ENCODE measurements at places on chromosomes 5 and 9.
A peak's percentile ranks its signal among the peaks of the same experiment; 100 is the strongest.

- DNase-seq = no peak
Measured at GRCh38 chr5:71872311-71872864, 153.3 kb downstream of the CARTPT start.

- DNase-seq = no peak
Measured at GRCh38 chr9:12627096-12627495, 66.1 kb upstream of the TYRP1 start.

DNA sequence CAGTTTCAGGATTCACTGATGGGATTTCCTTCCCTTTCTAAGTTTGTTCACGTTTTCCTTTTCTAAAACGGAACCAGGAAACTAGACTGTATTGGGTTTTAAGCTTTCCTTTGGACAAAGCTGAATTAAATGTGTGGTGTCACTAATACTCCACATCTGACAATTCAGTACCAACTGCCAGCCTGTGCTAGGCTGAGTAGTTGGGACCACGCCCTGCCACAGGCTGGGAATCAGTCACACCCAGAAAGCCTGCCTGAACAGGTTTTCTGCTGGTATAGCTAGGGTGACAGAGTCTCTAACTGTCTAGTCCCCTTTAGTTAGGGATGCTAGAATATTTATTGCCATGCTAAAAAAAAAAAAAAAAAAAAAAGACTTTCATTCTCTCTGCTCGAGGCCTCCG, 15.6 kb downstream of the SPACA9 start:
- DNase-seq = no peak

DNA sequence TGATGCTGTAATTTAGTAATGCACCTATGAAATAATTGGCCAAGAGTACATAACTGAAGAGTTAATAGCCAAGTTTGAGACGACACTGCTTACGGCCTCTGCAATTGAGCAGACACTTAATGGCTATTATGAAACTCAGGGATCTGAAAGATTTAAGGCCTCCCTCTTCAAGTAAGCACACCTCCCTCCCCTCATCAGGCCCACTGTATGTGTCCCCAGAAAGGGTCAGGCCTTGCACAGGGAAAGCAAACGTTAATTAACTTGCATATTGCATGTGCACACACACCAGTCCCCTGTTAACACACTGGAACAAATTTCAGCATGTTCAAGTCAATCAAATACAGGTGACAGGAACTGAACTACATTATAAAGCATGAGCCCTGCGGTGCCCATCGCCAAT, 163.6 kb downstream of the SPOCK1 start:
- DNase-seq = no peak

- no peak for DNase-seq
Measured at GRCh38 chr5:168315416-168316138, 24.1 kb downstream of the WWC1 start.

DNA sequence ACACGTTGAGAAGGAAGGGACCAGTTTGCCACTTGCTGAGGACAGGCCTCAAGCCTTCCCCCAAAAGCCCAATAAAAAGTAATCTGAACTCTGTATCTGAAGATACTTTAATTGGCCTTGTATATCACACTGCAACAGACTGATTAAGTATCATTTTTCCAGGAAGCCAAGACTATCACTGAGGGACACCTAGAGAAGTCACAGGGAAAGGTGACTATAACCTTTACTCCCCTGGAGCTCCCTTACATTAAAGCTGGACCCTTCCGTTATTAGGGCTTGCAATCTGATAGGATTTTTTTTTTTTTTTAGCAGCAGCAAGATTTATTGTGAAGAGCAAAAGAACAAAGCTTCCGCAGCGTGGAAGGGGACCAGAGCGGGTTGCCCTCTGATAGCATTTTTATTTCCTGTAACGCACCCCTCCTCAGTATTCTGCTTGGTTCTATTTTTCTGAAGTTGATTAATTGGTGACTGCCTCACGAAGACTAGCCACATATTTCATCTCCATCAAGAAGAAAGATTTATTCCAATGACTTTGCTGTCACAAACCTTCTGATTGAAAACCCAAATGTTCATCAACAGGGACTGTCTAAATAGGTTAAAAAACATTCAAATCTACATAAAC, 2.7 kb downstream of the CDC14B start:
- DNase-seq = no peak

DNA sequence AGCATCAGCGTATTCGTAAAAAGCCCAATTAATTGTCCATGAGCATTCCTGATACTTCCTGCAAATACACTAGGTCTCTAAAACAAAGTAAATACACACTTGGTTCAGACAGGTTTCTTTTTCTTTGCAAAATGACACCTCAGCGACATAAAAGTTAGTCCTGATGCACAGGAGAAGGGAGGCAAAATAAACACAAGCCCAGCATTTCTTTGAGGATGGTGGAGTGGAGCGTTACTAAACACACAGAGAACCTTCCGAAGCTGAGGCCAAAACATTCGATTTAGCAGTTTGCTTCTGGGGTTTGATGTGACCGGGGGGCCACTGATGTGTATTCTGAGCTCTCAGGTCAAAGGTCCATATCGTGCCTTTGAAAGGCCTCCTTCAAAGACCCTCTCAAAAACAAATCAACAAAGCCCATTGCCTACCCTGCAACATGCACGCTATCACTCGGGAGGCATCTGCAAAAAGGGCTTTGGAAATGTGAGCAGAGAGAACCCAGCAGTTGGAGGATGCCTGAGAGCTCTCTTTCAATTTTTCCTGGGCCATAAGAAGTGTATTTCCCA, 268.4 kb upstream of the PANK3 start:
- DNase-seq = no peak

- DNase-seq = peak; percentile 35
Measured at GRCh38 chr9:36878986-36879982, 154.8 kb downstream of the PAX5 start.

GRCh38 chr9:133355881-133356357, 368 bp downstream of the SURF1 start:
- DNase-seq = no peak

DNA sequence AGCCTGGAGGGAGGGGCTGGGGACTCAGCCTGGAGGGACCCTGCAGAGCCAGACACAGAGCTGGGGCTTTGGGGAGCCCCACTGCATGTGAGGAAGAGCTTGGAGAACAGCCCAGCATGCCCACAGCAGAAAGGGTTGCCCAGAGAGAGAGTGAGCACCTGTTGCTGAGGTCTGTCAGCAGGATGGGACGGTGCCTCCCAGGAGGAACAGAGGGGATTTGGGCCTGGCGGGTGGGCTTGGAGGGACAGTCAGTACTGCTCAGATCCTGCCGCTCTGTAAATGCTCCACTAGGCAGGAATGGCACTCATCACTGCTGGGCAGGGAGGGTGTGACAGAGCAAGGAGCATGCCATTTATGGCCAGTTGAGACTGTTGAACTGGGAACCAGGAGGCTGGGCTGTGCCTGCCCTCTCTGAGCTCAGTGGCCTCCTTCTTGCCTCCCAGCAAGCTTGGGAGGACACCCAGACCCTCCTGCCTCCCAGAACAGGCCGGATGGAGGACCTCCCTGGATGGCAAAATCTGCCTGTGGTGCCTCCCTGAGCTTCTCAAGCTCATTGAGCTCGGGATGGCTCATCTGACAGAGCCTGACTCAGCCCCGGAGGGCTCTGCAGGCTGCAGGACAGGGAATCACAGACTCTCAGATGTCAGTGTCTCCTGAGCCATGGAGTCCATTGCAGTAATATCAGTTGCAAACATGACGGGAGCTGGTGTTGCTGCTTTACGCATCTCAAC, 786 bp upstream of the HRCT1 start:
- no peak for DNase-seq

DNA sequence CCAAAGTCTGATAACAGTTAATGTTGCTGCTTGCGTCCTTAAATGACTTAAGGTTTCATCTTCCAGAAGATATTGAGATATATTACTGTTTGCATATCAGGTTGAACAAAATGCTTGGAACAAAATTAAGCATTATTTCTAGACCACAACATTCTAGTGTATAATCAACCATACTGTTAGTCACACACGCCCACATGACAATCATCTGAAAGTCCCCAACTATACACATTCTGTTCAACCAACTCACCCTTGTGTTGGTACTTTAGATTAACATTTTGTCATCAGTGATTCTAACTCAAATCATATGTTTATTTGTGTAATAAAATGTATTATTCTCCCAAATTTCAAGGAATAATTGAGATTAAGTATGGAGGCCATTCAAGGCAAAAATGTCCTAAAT, 47.3 kb downstream of the LURAP1L start:
- no peak for DNase-seq

GRCh38 chr9:130759738-130760137, 66.2 kb downstream of the EXOSC2 start:
- no peak for DNase-seq

DNA sequence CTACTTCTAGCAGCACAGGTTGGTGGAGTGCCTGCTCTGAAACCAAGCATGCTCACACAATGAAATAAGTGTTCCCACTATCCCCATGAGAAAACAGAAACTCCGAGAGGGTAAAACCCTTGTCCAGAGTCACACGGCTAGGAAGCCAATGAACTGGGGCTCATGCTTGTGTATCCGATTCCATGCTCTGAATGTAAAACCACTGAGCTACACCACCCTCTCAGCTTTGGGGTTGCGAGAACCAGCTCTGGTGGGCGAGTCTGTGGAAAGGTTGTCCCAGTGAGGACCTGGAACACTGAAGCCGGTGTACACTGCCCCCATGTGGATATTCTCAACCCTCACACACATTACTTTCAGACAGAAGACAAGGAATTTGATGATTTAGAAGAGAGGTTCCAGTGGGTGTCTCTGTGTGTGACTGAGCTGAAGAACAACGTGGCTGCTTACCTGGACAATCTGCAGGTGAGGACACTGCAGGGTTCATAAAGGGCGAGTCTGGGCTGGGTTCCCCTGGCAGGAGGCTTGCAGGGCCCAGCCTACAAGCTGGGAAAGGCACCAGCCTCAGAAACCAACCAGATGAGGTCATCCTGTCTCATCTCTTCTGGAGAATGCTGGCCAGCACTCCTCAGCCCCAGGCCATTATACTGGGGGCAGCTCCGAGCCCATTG, 37.4 kb downstream of the ARHGEF37 start:
- peak; percentile 51 for DNase-seq

Measured in activated CD4-positive, alpha-beta T cell treated with anti-CD3 and anti-CD28 coated beads, Interleukin-2, Interleukin-6, amounts not matched to agents 100 ng/mL and 50 ng/mL, durations not matched to agents 16 hours and 8 hours (primary cell).